ENCODE measurements at places on chromosomes 5 and 9. TPM values are rescaled to one million over a fixed set of nuclear protein-coding genes. Genes with fewer than 3 reads are reported as not detected.

Gene KIF12
- total RNA-seq: not detected

- DNase-seq: no peak
Measured at GRCh38 chr9:71249729-71250317, 128.4 kb upstream of the TRPM3 start.

- DNase-seq: no peak
Measured at GRCh38 chr5:97838214-97838613, 655.2 kb upstream of the RIOK2 start.

Gene OLFML2A
- 7.7 TPM for total RNA-seq

DNA sequence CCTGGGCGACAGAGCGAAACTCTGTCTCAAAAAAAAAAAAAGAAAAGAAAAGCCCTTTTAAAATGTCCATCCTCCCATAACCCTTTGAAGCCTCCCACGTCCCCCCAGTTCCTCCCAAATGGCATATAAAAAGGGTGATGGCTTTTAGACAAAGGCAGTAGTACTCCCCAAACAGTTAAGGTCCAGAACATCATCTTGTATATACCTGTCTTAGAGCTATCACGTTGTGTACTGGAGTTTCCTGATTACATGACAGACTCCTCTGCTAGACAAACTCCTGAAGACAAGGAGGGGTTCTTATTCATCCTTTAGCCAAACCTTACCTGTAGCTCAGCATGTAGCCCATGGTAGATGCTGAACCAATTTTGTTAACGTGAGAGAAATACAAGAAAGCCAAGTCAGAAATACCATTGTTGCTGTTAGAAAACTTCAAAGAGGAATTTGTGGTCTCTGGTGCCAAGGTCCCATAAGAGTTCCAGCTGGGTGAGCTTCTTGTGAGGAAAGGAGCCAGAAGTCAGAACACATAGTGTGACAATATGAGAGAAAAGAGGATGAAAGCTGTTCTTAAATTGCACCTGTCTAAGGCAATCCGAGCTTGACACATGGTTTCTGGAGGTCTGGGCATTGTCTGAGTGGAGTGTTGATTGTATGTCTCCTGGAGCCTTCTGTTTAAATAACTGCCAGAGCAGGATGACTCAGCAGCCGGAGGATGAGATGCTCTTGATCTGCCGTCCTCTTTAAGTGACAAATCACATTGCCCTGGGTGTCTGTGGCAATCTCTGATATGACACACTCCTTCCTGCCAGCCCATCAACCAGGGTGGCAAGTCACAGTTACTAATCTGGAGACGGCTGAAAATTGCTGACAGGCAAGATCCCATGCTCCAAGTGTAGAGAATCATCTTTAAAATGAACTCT lies 69.1 kb downstream of the ARRDC3 start:
- DNase-seq: peak; percentile 60

GRCh38 chr5:151679421-151680155 lies 7.1 kb downstream of the SPARC start:
- no peak for DNase-seq

Measured in omental fat pad (tissue), 4 donors.